ENCODE measurements at places on chromosomes 7 and 10. TPM values are rescaled to one million over a fixed set of nuclear protein-coding genes. Genes with fewer than 3 reads are reported as not detected.

- DNase-seq: no peak
Measured at GRCh38 chr7:42283553-42283952, 46.5 kb upstream of the GLI3 start.

GRCh38 chr7:154868921-154869320, 134.0 kb downstream of the PAXIP1 start:
- DNase-seq: no peak

GRCh38 chr10:35924759-35925158, 282.7 kb upstream of the FZD8 start:
- DNase-seq: no peak

- no peak for DNase-seq
Measured at GRCh38 chr7:26426096-26426495, 134.4 kb downstream of the SNX10 start.

DNA sequence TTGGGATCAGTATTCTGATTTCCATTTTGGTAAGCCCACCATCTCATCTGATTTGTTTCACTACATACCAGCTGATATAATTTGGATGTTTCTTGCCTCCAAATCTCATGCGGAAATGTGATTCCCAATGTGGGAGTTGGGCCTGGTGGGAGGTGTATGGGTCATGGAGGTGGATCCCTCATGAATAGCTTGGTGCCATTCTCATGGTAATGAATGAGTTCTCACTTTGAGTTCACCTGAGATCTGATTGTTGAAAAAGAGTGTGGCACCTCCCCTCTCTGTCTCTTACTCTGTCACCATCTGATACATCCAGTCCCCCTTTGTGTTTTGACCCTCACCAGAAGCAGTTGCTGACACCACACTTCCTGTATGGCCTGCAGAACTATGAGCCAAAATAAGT, 347.3 kb downstream of the ARL4A start:
- no peak for DNase-seq

- DNase-seq: no peak
Measured at GRCh38 chr7:22296265-22296566, 60.7 kb downstream of the RAPGEF5 start.

The SMKR1 gene
- not detected for total RNA-seq

The PTPRE gene
- total RNA-seq: 11.2 TPM

The DAGLB gene
- total RNA-seq: 9.9 TPM

The ADARB2 gene
- 0.53 TPM for total RNA-seq

The SPDYE6 gene
- total RNA-seq: not detected

The HOXA1 gene
- total RNA-seq: 0.29 TPM
